ENCODE measurements at places on chromosomes 12 and 14. TPM values are rescaled to one million over a fixed set of nuclear protein-coding genes. Genes with fewer than 3 reads are reported as not detected.

NELL2 gene
- not detected for total RNA-seq

LRIG3 gene
- 14.4 TPM for total RNA-seq

RNASE7 gene
- 0.16 TPM for total RNA-seq

ASB2 gene
- 8.9 TPM for total RNA-seq

SLC10A1 gene
- total RNA-seq = not detected

All from myocyte (in vitro differentiated cells).